ENCODE measurements at places on chromosomes 12 and 14.

GRCh38 chr12:16218934-16219751, 58.3 kb downstream of the SLC15A5 start:
- peak; percentile 7 for DNase-seq

DNA sequence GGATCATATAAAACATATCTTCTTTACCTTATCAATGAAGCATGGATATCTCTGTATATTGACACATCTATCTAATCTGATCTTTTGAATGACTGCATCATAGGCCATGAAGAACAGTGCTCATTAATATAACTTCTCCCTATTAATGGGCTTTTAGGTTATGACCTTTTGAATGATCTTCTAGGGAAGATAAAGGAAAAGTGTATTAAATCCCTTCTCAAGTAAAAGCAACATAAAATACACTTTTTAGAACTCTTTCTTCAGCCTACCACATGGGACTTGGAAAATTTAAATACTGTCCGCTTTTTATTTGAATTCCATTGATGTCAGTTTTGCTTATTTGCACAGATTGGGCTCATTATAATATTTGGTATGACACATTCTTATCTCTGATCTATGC, 425.4 kb downstream of the MED13L start:
- no peak for DNase-seq

DNA sequence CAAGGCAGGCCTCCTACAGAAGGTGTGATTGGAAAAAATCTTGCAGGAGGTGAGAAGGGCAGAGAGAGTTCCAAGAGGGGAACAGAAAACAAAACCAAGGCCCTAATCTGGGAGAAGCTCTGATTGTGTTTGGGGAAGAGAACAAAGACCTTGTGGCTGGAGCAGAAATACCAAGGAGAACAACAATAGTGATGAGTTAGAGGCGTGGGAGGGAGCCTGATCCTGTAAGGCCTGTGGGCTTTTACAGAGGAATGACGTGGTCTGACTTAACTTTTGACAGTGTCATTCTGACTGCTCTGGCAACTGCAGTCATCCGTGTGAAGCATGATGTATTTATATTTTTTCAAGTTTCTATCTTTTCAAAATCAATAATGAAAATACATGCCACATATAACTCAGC, 200.6 kb downstream of the ANO4 start:
- peak; percentile 3 for DNase-seq

GRCh38 chr12:6229224-6230218, 29.3 kb downstream of the CD9 start:
- DNase-seq: no peak

- no peak for DNase-seq
Measured at GRCh38 chr12:41497409-41497808, 309.3 kb downstream of the PDZRN4 start.
